Stimulated activated CD8-positive, alpha-beta memory T cell treated with anti-CD3 and anti-CD28 coated beads, Interleukin-7, amount 100 ng/mL, for 24 hours (primary cell): ENCODE measurements at places on chromosomes 11 and 22.
A peak's percentile ranks its signal among the peaks of the same experiment; 100 is the strongest.

DNA sequence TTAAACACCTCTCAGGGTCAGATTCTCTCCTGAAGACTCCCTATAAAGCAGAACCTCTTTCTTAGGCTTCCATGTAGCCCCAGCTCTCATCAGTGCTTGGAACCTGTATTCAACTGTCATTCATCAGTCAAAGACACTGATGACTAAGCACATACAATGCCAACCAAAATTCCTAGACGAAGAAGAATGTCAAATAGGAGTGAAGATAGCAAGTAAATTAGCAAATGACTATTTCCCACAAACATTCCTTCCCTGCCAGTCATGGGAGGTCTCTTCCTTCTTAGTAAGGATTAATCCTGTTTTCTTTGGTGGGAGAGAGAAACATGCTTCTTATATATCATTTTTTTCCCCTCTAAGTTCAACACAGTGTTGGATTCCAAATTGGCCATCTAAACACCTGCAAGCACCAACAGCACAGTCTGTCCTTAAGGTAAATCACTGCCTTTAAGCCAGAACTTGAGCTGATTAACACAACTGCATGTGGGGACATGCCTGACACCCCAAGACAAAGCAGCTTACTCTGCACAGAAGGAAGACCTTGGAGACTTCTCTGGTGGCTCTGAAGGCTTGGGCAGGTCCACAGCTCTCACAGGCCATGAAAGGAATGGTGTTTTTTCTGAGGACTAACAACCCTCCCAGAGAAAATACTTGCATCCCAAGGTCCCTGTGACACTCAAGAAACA lies 47.5 kb upstream of the ME3 start:
- no peak for DNase-seq

DNA sequence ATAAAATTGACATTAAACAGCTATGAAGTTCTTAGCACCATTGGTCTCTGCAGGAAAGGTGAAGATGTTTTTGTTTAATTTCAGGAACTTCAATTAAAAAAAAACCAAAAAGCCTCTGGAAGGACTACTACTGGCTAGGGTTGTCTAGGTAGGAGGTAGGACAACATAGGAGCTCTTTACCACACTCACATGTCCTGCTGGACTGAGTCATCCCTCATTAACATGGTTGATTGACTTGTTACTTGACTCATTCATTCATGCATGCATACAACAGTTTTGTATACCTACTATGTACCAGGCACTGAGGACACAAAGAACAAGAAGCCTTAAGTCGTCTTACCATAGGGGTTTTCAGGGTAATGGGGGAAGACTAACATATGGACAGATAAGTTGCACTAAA lies 216.9 kb upstream of the ARHGAP20 start:
- no peak for DNase-seq

DNA sequence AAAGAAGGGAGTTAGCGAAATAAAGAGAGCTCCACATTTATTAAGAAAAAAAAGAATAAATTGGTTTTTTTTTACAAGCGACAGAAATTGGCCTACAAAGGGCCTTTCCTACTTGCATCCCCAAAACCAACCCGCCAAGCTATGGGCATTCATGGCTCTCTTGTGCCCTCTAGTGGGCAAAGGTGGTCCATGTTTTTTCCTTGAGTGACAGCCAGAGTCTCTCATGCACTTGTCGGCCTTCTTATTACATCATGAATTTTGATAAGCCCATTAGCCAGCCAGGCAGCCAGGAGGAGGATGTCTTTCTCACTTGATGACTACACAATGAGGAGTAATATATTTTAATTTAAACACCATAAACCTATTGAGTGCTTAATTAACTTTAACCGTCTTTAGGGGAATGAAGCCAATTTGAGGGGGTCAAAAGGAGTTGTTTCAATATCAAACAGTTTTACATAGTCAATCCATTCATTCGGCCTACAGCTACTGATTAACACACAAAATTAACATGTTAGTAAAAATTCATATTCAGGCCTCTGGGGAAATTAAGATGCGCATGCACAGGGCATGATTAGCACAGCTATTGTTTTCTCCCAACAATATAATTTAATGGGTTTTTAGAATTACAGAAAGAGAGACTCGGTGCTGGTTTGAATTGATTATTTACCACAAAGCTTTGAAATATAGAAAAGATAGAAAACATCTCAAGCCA lies 85.5 kb downstream of the RCN1 start:
- DNase-seq = peak; percentile 53

GRCh38 chr22:19637408-19638281 lies 76.7 kb upstream of the SEPTIN5 start:
- no peak for DNase-seq

DNA sequence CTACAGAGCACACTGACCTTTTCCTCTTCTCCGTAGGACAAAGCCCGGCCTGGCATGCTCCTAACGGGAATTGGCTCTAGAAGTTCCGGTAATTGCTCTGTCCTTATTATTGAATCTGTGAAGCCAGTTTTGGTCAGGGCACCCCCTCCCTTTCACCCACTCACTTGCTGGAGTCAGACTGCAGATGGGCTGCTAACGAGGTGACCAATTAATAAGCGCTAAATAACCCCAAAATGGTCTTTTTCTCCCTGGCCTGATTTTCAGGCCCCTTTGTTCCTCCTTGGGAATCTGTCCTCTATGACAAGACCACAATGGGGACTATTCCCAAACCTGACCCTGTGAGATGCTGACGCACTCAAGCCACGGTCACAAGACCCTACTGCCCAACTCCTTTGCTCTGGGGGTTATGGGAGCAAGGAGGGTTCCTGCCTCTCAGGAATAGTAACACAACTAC lies 610.0 kb upstream of the CADM1 start:
- DNase-seq = no peak

DNA sequence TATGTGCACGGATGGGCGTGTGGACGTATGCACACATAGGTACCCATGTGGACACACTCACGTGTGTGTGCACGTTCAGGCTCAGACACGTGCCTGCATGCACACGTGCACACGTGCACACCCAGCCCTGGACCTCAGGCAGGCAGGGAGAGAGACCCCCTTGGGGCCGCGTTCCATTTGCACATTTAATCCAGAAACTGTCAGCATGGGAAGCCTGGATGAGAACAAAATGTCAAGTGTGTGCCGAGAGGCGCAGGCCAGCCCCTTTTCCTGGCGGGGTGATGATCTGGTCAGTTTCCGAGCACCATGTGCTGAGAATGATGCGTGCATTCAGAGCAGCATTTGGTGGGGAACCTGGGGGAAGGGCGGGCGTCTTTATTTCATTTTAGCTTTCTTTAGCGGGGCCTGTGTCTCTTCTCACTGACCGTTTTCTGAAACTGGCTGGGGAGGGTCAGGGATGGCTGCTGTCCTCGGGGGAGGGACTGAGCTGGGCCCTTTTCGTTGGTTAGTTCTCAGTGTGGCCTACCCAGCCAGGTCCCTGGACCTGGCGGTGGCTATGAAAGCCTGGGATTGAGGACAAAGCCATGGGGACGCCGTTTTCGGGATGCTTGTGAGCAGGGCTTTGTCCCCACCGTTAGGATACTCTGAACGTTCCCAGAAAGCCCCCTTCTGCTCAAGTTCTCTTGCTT lies 96.3 kb downstream of the KCNQ1 start:
- no peak for DNase-seq

GRCh38 chr11:3860375-3860774 lies 4.9 kb downstream of the STIM1 start:
- DNase-seq = no peak

DNA sequence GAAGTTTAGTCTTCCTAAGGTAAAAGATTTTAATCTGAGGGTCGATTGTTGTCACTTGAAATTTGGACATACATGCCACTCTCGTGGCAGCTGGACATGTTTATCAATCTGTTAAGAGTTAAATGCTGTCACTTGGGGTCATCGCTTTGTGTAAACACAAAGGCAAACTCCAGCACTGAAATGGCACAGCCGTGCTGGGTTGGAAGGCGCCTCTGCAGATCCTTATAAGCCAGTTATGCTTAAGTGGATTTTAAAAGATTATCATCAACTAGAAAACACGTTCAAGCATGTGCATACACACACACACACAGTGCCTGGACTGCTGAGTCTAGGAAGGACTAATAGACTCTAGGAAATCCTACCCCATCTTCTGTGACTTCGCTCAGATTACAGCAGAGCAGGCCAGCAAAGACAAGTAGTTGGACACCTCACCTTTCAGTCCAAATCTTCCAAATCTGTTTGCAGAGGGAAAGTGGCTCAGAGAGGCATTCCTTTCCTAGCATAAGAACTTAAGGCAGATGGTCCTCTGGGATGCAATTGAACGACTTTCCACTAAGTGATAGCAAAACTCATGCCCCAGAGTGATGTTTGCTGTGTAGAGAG lies 83.7 kb downstream of the CACNG2 start:
- no peak for DNase-seq

DNA sequence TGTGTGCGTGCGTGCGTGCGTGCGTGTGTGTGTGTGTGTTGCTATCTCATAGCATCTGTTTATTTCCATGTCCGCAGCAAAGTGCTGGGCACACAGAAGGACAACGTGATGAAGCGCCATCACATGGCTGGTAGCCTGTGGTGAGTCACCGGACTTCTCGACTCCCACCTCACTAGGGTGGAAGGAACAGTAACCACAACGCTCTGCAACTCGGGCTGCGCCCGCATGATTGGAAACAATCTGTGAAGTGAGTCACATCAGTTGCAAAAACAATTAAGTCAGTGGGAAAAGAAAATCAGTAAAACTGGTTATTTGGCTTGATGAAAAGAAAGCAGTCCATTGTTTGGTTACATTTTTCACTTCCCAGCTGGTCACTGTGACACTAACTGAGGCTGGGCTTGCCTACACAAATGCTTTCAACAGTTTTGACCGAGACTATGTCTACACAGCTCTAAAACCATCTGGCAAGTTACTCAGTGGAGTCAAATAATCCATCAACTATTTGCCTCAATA lies 437.3 kb upstream of the CADM1 start:
- DNase-seq = no peak

DNA sequence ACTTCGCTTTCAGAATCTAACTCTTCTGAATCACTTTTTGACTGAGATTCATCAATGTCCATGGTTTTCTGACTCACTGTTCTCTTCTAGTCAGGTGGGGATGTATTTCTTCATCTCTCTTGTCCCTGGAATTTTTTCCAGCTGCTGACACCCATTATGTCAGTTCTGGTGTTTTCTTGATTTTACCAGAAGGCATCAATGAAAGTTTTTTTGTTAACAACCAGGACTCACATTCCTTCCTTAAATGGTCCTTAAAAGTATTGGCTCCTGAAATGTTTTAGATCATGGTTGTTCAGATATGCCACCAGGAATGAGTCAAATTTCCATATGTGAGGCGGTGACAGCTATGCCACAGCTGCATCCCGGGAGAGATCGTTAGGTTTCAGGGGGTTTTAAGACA lies 12.9 kb downstream of the MICAL2 start:
- DNase-seq = no peak

DNA sequence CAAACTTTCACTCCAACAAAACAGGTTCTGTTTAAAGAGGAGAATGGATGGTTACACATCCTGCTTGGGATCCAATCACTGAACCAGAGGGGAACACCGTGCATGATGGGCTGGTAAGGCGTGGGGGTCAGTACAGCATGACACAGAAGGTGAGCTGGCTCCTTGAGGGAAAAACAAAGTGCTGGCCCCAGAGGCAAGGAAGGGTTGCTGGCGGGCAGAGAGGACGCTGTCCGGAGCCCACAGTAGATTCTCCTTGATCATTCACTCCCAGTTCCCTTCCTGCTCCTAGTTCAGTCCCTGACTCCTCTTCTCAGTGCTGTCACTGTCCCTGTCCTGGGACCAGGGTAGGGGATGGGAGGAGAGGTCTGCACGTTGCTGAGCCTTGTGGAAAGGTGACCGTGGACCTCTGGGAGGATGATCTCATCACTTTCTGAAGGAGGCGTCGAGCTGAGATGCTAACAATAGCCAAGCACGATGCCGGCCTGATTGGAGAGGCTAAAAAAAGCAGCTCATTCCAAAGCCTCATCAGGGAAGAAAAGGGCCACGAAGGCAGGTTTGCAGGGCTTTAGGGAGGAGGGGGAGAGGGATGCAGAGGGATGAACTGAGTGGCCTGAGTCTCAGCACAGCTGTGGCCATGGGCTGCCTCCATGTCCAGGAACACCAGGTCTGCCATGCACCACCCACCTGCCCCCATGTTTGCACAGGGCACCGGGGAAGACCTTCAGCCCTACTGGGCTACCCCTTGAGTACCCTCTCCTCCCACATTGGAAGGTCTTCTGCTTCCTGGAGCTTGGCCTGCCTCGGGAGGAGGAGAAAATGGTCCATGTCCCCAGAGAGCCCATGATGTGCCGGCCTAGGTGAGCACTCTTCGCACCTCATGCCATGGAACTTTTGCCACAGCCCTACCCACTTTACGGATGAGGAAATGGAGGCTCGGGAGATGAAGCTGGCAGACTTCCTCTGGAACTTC lies 72.7 kb upstream of the RTL6 start:
- DNase-seq = no peak

GRCh38 chr11:22903782-22904181 lies 43.5 kb upstream of the CCDC179 start:
- DNase-seq = no peak

- no peak for DNase-seq
Measured at GRCh38 chr11:86811637-86812321, 11.4 kb downstream of the PRSS23 start.

- DNase-seq = no peak
Measured at GRCh38 chr22:25942115-25942855, 200.3 kb downstream of the MYO18B start.

DNA sequence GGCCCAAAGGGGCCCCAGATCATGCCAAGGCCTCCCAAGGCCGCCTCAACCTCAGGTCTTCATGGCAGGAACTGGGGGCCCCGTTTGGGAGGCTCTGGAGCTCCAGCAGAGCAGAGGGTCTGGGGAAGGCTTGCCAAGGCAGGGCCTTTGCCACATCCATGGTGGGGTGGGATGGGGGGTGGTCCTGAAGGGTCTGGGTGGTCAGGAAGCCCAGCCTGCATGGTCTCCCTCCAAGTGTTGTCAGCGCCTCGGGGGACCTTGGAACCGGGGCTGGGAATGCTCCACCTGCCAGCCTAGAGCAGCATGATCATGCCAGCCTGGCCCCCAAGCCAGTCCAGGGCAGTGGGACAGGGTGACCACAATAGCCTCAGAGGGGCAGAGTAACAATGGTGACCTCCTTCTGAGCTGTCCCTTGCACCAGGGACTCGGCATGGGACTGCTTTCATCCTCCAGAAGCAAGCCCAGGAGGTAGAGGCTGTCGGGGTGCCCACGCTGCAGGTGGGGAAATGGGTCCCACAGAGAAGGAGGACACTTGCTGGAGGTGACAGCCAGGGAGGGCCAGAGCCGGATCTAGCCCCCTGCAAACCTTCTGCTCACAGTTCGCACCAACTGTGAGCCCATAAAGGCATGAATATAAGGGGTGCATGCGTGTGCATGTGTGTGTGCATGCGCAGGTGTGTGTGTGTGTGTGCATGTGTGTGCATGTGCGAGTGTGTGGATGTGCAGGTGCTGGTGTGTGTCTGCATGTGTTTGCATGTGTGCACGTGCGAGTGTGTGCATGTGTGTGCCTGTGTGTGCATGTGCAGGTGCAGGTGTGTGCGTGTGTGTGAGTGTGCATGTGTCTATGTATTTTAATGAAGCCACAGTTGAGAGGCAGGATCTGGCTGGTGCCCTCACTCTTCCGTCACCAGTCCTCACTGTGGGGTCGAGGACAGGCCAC lies 63.8 kb downstream of the MYEOV start:
- no peak for DNase-seq

GRCh38 chr11:114080769-114081168 lies 21.3 kb downstream of the ZBTB16 start:
- DNase-seq = no peak

GRCh38 chr22:46007003-46007847 lies 30.3 kb upstream of the WNT7B start:
- DNase-seq = no peak
